Caki2 (cell line): ENCODE measurements at places on chromosomes 11 and 22. TPM values are rescaled to one million over a fixed set of nuclear protein-coding genes. Genes with fewer than 3 reads are reported as not detected.

UPB1 gene
- 0.41 TPM in 1 of 2 replicates, not detected in the other for total RNA-seq

DNA sequence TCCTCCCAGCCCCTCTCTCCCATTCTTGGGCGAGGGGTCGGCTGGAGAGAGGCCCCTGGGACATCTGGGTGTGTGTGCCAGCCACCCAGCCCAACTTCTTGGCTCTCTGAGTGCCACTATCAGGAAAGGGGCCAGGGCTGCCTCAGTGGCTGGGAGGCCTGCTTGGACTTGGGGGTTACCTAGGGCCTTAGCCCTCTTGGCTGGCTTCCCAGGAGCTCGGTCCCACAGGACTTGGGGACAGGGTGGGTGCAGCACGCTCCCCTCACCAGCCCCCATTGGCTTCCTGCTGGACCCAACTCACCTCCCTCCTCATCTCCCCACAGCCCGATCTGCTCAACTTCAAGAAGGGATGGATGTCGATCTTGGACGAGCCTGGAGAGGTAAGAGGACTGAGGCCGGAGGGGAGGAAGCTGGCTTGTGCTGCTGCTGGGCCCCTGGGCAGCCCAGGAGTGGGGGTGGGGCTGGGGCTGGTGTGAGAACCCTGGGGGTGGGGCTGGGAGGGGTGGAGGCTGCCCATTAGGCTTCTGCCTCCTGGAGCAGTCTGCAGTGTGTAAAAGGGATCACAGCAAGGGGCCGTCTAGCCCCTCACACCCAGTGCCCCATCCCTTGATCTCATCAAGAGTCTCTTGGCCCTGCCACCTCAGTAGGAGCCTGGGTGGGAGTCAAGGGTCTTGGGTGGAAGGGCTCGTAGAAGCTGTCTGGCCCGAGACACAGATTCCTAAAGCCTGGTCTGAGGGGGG is 54.8 kb downstream of the TRIOBP start:
- DNase-seq, result no peak

GRCh38 chr11:34916843-34917770 is 689 bp downstream of the PDHX start:
- peak; percentile 3 for DNase-seq

DNA sequence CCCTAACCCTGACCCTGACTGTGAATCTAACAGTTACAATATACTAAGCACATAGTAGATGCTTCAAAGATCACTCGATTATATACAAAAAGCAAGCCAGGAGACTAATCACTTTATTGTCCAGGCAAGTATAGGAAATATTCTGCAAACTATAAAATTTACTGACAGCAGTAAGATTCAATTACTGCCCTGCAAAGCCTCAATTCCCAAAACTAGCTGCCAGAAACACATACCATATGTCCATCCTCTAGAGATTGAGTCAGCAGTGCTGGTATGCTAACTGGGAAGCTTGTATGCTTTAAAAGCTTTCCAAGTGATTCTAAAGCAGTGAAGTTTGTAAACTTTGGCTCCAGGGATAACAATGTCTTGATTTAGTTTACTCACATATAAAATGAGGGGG is 26.1 kb downstream of the CSTF3 start:
- no peak for DNase-seq

DNA sequence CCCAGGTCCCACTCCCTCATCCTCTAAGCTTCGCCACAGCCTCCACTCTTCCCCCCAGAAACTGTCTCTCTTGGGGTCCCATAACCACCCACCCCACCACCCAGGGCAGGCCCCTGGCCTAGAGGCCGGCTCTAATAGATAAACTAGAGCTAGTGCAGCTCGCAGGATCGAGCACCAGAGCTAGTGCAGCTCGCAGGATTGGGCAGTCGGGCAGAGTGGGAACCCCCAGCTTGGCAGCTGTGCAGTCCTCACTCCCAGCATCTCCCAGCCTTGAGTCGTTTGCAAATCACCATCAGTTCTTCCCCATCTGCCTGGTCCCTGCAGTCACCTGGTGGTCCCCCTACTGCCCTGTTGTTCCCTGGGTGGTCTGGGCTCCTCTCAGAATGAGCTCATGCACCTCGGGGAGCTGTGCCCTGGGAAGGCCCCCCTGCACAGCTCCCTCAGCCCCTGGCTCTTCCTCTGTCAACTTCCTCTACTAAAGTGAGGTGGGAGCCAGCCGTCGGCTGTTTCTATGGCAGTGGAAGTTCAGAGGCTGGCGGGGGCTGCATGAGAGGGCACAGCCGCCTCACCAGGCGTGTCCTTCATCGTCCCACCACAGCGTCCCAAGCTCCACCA is 15.5 kb upstream of the SHANK2 start:
- DNase-seq, result no peak

- no peak for DNase-seq
Measured at GRCh38 chr11:76156971-76157427, 49.3 kb downstream of the WNT11 start.

VSIG10L2 gene
- not detected in 2 replicates for total RNA-seq

STIM1 gene
- 36.1 and 45.5 TPM in 2 replicates for total RNA-seq

DNA sequence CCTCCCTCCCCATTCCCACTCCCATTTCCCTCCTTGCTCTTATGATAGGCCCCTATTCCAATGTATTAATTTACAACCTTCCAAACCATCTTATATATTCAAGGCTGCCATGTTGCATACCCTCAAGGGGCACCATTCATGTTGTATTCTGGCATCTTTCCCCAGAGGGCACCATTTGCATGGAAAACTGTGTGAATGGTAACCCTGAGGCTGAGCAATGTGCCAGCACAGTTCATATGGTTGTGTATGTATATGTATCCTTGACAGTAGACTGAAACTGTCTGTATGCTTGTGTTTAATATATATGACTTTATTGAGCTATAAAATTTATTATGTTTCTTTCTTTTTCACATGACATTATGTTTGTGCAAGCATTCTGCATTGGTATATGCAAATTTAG is 7.3 kb downstream of the RASSF10 start:
- peak; percentile 22 for DNase-seq

DNA sequence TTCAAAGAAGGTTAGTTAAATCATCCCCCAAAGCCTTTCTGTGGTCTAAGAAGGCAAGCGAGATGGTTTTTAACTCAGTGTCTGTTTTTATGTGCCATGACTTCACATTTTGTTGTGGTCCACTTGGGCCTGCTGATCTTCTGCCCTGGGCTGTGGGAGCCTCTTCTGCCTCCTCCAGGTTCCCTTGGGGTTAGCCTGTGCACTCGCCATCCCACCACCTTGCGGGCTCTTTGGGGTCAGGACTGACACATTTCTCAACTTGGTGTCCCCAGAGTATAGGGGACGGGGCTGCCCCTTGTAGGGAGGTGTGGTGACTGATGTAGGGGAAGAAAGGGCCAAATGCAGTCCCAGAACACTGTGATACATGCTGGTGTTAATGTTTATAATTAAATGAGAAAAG is 207.0 kb downstream of the TBC1D22A start:
- no peak for DNase-seq

- no peak for DNase-seq
Measured at GRCh38 chr22:39179841-39180335, 27.4 kb upstream of the CBX7 start.

- DNase-seq, result no peak
Measured at GRCh38 chr11:43129329-43129728, 182.5 kb upstream of the API5 start.

- DNase-seq, result peak; percentile 77
Measured at GRCh38 chr11:19374151-19374569, 133.4 kb upstream of the E2F8 start.
